ENCODE measurements at places on chromosomes 11 and 22. TPM values are rescaled to one million over a fixed set of nuclear protein-coding genes. Genes with fewer than 3 reads are reported as not detected.

OR8D4 gene
- not detected for total RNA-seq

CLP1 gene
- total RNA-seq: 6.8 TPM

GGTLC3 gene
- not detected for total RNA-seq

DENND6B gene
- 9.8 TPM for total RNA-seq

PLEKHB1 gene
- 2.9 TPM for total RNA-seq

ACCSL gene
- not detected for total RNA-seq

DNA sequence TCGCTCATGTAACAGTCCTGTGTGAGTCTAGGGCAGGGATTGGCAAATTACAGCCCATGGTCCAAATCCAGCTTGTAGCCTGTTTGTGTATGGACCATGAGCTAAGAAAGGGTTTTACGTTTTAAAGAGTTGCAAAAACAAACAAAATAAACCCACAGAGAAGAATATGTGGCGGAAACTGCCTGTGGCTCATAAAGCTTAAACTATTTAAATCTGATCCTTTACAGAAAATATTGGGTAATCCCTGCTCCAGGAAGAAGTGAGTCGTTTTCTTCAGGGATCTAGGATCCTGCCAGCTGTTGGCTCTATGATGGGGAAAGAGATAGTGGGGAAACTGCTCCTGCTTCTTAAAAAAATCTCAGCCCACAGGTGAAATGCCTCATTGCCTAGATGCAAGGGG, 3.4 kb upstream of the OR6Q1 start:
- DNase-seq: no peak

- peak; percentile 71 for DNase-seq
Observed at GRCh38 chr22:31347251-31348008, 1.3 kb upstream of the PATZ1 start.

- DNase-seq: no peak
Observed at GRCh38 chr22:47291565-47292495, 529.4 kb downstream of the TBC1D22A start.

DNA sequence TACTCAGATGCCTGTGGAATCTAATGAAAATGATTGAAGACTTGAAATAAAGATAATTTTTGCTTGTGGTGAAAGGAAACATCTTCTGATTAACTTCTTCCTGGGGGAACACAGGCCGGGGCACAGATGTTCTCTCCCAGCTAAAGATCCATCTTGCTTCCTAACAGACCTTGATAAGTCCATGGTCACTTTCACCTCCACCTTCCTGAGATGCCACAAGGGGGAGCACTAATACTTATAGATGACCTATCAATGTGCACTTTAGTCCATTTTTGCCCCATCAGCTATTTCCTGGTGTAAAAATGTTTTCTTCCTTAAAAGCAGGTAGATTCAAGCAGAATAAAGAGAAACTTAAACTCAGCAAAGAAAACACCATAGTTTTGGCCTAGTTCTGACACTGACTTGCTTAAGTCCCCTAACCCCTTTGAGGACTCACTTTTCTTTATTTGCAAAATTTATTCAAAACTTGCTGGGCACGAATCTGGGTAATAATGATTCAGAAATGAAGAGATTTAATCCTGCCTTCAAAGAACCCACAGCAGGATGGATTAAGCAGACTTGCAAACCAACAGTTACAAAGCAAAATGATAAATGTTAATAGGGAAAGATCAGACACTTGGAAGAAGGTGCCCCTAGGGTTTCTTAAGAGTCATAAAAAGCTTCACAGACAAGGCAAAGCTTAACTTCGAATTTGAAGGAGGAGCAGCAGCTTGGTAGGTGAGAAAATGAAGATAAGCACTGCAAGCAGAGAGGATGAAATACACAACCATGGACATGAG, 158.7 kb downstream of the RAB38 start:
- peak; percentile 95 for DNase-seq

GRCh38 chr11:68012843-68013610, 2.9 kb downstream of the ALDH3B1 start:
- no peak for DNase-seq

GRCh38 chr11:11860103-11860979, 18.6 kb downstream of the USP47 start:
- DNase-seq: no peak

- no peak for DNase-seq
Observed at GRCh38 chr11:75437966-75438659, 5.1 kb upstream of the KLHL35 start.

DNA sequence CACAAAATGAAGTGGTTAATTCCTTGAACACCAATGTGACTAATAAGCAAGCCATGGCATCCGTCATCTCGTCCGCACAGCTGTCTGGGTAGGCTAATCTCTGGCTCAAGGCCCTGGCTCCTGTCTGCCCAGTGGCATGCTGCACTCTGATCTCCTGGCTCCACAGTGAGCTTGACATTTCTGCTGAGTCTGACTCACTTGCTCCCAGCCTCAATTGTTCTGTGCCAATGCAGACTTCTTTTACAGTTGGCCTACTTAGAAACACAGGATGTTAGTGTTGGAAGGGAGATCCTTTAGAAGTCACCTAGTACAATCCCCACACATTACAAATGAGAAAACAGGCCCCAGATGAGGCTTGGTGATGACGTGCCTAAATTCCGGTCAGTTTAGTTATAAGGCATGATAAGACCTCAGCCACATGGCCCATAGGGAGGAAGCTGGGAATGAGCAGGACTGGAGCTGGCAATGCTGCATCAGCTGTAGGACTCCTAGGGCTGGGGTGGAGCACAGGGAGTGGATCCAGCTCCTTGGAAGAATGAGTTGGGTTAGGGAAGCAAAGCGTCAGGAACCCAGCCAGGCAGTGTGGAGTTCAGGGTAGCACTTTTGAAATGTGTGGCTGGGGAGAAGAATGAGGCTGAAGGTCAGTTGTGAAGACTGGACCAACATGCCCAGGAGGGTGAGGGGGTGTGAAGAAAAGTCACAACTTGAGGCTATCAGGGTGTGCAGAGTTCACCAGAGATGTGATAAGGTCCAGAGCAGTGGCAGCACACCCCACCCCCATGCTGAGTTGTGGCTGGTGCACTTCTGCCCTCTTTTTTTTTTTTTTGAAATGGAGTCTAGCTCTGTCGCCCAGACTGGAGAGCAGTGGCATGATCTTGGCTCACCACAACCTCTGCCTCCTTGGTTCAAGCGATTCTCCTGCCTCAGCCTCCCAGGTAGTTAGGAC, 70.2 kb upstream of the EED start:
- peak; percentile 85 for DNase-seq

- no peak for DNase-seq
Observed at GRCh38 chr11:88313441-88313840, 24.1 kb downstream of the CTSC start.

DNA sequence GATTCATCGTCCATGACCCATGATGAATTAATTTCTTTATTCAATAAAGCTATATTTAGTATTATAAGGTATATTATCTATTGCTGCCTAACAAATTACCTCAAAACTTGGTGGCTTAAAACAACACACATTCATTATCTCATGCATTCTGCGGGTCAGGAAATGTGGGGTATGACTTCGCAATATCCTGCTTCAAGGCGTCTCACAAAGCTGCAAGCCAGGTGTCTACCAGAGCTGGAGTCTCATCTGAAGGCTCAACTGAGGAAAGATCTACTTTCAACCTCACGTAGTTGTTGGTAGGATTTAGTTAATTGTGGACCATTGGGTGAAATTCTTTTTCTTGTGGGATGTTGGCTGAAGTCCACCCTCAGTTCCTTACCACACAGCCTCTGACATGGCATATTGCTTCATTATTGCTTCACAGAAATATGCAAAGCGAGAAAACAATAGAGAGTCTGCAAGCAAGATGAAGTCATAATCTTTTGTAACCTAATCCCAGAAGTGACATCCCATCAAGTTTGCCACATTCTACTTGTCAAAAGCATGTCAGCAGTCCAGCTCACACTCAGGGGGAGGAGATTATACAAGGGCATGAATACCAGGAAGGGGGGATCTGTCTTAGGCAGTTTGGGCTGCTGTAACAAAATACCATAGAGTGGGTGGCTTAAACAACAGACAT, 45.1 kb downstream of the KREMEN1 start:
- no peak for DNase-seq
